ENCODE measurements at places on chromosomes 5 and 9.

DNA sequence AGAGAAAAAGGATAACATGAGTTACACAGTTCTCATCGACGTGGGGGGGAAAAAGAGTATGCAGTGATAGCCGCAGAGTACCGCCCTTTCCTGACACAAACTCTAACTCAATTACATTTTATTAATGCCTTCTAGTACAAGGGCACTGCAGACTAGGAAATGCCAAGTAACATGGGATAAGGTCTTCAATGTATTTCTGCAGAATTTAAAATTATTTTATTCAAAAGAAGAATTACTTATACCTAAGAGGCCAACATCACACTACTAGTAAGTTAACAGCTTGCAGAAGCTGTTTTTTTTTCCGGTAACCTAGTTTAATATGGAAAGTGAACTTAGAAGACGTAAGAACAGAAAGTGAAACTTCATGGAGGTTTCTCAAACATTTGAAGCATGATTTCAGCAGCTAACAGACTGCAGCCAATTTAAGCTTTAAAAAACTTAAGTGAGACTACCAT, 3.9 kb downstream of the SETX start:
- peak; percentile 14 for DNase-seq

DNA sequence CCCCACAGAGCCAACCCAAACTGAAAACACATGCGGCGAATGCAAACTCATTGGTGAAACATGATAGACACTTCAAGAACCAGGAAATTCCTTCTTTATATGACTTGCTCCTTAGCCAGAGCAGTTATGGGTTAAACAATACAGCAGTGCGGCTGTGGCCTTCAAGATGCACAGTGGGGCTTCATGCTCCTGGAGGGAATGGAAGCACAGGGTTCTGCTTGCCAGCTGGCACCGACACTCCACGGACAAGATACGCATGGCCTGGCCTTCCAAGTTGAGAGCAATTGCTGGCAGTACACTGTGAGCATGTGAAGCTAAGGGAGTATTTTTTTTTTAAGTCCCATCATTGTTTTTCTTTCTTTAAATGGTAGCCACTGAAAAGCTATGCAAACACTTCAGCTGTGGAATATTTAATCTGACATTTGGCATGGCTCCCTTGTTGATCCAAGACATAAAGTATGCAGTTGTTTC, 451.6 kb upstream of the CD180 start:
- no peak for DNase-seq

DNA sequence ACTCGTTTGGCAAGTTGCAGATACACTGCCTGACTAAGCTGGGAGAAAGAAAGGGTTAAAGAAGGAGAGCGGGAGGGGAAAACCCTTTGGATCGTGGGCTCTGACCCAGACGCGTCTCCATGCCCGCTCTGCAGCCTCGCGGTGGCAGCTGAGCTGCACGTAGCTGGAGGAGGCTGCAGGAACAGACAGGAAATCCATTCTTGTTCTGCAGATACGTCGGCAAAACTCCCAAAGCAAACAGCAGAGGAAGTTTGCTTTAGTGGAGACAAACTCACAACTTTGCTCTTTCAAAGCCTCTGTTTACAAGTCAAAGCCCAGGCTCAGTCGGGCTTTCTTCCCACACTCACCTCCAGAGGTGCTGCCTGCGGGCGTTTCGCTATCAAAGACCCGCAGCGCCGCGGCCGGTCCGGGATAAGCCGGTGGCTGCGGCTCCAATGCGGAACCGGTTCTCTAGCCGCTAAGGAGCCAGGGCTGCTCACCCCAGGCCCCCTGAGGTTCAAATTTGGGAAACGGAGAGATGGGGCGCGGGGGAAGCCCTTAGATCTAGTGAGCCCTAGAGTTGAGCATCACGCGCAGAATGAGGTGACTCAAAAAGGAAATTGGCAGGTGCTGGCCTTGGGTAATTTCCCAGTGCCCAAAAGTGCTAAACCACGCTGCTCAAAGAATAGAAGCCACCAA, 60.7 kb downstream of the MAT2B start:
- DNase-seq = peak; percentile 2

- no peak for DNase-seq
These were observed 221.4 kb downstream of the CFAP90 start for GRCh38 chr5:7629561-7629960.

- no peak for DNase-seq
These were observed 270.2 kb downstream of the FBXL17 start for GRCh38 chr5:108111736-108112135.

DNA sequence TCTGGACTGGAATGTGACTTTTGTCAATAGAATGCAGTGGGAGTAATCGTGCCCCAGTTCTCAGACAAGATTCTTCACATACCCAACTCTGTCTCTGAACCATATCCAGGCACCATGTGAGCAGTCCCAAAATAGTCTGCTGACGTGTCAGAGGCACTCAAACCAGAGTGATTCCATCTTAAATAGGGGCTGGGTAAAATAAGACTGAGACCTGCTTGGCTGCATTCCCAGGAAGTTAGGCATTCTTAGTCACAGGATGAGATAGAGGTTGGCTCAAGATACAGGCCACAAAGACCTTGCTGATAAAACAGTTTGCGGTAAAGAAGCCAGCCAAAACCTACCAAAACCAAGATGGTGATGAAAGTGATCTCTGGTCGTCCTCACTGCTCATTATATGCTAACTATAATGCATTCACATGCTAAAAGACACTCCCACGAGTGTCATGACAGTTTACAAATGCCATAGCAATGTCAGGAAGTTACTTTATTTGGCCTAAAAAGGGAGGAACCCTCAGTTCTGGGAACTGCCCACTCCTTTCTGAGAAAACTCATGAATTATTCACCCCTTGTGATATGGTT, 16.9 kb upstream of the PLCXD3 start:
- DNase-seq = no peak

DNA sequence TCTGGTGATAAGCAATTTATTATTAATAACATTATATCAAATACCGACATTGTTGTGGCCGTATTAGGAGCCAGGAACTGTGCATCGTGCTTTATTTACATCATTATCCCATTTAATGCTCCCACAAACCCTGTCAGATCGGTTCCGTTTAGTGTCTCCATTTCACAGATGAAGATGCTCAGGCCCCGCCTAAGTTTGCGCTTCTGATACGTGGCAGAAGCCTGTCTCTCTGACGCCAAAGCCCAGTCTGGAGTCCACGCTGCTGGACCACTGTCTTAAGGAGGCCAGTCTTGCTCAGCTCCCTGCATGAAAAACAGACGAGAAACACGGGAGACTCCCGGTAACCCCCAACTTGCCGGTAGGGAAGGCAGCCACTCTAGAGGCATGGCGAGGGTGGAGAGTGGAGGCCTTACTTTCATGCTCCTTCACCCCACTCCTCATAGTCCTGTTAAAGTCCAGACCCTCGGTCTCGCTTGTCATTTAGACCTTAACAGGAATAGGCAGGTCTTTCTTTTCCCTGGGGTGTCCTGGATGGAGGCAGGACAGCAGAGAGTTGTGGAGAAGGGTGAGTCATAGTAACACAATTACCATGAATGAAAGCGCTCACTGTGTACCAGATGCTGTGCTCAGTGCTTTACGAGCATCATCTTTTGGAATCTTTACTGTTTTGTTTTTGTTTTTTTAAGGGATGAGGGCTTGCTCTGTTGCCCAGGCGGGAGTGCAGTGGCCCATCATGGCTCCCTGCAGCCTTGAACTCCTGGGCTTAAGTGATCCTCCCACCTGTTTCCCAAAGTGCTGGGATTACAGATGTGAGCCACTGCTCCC, 872 bp downstream of the TXNDC15 start:
- peak; percentile 3 for DNase-seq

DNA sequence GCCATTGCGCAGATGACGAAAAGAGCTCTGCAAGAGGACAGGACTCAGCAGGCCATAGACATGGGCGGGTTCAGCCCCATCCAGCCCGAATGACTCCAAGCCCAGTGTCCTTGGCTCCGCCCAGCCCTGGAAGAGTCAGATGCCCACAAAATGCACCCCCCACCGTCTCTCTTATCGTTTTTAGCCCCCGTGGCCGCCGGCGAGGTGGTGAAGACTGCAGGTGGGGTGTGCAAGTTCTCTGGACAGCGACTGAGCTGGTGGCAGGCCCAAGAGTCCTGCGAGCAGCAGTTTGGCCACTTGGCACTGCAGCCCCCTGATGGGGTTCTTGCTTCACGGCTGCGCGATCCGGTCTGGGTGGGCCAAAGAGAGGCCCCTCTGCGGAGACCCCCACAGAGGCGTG, 2.1 kb downstream of the ADGRD2 start:
- no peak for DNase-seq

DNA sequence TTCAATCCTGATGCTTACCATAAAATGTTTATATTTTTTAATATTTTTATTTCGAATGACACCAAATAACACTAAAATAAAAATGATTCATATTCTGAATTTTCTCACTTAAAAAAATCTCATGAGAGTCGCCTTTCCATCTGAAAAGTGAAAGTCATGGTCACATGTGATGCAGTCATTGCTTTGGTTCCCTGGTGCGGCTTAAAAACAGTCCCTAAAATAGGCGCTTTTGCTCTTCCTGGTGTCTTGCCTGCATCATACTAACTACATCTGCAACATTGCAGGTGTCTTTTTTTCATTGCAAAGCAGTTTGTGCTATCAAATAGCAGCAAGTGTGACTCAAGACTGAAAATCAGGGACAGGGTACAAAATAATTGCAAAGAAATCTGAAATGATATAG, 185.2 kb upstream of the NREP start:
- no peak for DNase-seq

DNA sequence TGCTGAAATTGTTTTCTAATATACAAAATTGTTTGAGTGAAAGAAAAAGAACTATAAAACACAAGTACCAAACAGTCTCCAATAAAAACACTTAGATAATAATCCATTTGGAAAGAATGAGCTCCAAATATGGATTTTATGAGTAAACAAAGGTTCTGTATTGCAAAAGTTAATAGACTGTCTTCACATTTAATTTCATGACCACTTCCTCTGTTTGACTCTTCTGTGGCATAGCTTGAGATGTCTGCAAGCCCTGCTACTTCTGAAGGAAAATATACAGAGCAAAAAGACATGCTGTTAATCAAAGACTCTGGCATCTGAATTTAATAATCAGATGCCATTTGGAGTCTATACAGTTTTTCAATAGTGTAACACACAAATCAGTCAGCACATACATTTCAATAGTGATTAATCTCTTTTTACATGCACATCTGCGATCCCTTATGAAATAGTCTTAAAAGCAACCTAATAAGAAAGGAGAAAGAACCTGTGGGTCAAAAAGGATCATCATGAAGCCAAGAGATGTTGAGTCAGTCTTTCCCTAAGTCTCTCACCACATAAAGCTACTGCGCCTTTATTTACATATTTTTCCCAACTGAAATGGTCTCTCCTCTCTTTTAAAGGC, 165.4 kb upstream of the LHFPL2 start:
- DNase-seq = no peak

- DNase-seq = no peak
These were observed 104.3 kb downstream of the PIK3R1 start for GRCh38 chr5:68319706-68320412.

- DNase-seq = no peak
These were observed 76.3 kb upstream of the PCA3 start for GRCh38 chr9:76687861-76688391.

DNA sequence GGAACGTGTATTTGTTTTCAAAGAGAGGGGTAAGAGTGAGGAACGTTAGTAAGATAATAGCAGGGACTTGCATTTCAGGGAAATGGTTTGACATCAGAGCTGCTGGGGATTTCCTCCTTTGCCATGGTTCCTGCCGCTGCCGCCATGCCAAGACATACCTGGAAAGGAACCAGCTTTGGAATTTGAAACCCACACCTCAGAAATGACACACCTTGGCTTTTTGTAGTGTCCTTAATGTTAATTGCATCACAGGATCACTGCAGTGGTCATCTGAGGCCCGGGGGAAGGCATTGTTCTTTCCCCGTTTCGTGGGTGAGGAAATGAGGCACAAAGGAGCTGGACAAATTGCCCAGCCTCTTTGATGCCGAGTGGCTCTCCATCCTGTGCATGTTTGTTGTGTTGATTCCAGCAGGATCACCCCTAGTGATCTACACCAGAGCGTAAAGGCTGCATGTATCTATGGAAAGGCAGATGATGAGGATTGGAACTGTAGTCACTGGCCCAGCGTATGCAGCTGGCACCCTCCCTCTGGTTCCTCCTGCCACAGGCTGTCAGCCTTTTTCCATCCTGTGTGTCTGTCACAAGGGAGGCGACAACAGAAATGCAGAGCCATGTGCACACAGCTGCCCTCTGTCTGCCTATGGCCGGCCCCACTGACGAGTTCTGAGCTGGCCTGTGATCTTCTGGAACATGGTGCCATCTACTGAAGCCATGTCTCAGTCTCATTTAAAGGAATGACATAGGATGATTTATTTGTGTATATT, 37.8 kb downstream of the SLC46A2 start:
- DNase-seq = no peak

- DNase-seq = no peak
These were observed 14.7 kb downstream of the ASTN2 start for GRCh38 chr9:117400171-117400570.

- DNase-seq = peak; percentile 10
These were observed 7.3 kb downstream of the EGFLAM start for GRCh38 chr5:38265546-38266179.

DNA sequence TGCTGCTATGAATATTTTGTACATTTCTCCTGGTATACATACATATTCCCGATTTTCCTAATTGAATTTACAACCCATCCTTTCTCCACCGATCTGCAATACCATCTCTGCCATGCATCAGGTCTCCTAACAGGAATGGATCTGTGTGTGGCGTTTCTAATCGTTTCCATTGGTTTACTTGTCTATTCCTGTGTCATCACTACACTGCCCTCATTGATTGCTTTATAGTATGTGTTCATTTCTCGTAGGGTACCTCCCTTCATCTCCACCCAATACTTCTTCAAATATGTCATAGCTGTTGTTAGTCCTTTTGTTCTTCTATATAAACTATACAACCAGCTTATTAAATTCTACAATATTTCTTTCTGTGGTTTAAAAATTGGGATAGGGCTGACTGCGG, 7.1 kb upstream of the OR2S2 start:
- DNase-seq = no peak

DNA sequence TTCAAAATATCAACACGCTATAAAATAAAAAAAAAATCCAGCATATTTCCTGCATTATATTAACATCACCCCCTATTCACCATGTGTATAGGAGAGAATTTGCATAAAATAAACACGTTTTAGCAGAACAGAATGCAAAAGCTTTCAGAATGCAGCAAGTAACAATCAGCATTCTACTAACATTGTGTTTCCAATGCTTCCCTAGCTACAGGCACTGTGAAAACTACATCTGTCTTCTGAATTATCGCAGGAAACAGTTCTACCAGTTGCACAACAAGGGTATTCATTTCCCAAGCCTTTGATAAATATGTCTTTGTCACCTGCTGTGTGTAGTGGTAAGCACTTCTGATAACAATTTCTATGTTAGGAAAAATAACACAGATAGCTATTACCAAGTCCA, 1015.8 kb downstream of the CDH18 start:
- no peak for DNase-seq

- DNase-seq = no peak
These were observed 159.8 kb upstream of the CCDC152 start for GRCh38 chr5:42596817-42597216.

Measured in effector CD4-positive, alpha-beta T cell (primary cell).